ENCODE measurements at places on chromosomes 16 and 17.

- DNase-seq, result no peak
Measured at GRCh38 chr17:54985476-54985875, 16.9 kb downstream of the STXBP4 start.

- no peak for DNase-seq
Measured at GRCh38 chr16:50136399-50136798, 16.7 kb upstream of the TENT4B start.

DNA sequence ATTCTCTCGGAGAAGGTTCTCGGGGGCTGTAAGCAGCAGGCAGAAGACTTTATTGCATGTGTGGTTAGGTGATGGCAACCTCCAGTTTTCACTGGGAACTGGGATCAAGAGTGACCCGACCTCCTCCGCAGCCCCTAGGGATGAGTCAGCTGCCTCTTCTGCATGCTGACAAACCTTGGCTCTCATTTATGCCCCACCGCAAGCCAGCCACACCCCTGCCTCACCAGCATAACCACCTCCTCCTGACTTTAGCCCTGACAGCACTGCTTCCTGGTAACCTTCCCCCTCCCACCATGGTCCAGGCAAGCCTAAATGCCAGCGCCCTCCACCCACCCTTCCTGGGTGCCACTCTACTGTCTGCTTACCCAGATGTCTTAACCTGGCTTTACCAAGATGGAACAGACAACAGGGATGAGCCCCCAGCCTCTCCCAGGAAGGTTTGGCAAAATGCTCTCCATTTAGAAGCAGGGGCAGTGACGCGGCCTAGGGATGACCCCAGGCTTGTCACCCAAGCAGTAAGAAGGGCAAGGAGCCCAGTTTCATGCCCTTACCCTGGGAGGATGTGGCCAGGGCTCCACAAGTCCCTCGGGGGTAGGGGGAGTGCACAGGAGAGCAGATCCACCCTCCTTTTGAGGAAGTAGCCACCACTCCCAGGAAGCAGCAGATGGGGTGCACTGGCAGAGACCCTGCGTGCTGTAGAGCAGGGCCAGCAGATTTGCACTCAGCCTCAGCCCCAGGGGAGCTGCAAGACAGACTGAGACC, 73.5 kb downstream of the GOSR1 start:
- DNase-seq, result no peak

GRCh38 chr17:79047923-79048825, 24.2 kb downstream of the C1QTNF1 start:
- peak; percentile 39 for DNase-seq

DNA sequence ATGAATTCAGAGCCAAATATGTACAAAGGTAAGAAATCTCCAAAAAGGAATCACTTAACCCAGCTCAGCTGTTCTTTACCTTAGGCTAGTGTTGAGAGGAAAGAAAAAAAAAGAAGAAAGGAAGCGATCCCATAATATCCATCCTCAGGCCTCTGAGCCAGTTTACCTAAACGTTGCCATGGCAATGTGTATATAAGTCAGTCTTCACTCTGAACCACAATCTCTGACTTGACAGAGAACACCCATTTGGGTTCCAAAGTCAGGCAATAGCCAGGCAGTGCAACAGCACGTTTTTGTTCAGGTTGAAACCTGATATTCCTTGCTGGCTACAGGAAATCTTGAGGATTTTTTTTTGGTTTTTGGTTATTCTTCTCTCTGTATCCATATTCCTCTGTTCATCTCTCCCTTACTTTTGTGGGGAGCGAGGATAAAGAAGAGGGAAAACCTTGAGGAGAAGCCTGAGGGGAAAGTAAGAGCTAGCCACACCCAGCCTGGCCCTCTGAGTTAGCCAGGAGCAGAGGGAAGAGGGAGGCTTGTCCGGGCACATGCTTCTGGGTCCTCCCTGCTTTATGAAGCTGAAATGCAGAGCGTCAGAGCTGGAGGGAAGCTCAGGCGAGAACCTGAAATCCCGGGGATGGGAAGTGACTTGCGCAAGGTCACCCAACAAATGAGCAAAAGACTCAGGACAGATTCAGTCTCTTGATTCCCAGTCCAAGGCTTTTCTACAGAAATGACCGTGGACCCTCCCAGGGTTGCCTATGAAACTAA, 152.7 kb downstream of the SOX9 start:
- no peak for DNase-seq

DNA sequence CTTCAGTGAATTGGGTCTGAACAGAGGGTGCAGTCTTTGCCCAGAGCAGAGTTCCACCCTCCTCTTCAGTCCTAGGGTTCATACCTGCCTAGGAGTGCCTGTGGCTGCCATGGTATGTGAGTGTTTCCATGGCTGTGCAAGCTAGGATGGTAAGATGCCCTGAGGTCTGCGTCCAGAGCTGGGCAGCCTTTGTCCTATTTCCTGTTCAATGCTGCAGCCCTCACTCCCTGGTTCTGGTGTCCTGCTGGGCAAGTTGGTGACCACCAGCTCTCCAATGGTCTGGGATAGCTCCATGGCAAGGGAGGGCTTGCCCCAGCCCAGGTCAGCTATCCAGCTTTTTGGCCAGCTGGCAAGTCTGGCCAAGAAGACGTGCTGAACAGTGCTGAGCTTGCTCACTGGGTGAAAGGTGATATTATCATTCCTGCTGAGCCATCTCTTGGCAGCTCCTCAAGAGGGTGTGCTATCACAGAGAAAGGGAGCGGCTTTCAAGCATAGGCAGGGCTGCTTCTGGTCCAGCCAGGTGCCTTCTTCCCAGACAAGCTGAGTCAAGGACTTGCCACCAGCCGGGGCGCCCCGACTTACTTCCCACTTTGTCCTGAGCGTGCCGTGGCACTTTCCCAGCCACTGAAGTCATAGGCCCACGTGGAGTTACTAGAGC, 13.0 kb upstream of the NFATC3 start:
- DNase-seq, result peak; percentile 24

GRCh38 chr16:252366-253337, 18.0 kb downstream of the FAM234A start:
- DNase-seq, result no peak

- no peak for DNase-seq
Measured at GRCh38 chr16:2186505-2186904, 9.9 kb downstream of the CASKIN1 start.

DNA sequence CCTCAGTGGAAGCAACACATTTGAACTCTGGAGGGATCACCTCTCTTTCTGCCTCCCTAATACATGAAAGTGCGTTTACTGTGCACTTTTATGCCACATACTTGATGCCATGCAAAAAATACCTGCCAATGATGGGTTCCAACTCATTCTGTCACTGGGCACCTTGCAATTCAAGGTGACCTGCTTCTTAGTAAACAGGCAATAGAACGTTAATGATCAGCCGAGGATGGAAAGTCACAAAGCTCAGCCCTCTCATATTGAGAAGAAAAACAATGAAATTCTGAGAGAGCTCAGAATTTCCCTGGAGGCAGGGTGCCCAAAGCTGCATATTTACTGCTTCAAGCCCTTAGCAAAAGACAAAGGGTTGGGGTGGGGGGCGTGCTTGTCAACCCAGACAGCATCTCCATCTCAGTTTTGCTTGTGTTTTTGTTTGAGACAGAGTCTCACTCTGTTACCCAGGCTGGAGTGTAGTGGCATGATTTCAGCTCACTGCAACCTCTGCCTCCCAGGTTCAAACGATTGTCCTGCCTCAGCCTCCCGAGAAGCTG, 23.2 kb downstream of the LITAF start:
- DNase-seq, result no peak

GRCh38 chr17:75263055-75263454, 1.4 kb downstream of the MRPS7 start:
- DNase-seq, result no peak

- DNase-seq, result no peak
Measured at GRCh38 chr16:3068487-3068886, 3.0 kb downstream of the IL32 start.

DNA sequence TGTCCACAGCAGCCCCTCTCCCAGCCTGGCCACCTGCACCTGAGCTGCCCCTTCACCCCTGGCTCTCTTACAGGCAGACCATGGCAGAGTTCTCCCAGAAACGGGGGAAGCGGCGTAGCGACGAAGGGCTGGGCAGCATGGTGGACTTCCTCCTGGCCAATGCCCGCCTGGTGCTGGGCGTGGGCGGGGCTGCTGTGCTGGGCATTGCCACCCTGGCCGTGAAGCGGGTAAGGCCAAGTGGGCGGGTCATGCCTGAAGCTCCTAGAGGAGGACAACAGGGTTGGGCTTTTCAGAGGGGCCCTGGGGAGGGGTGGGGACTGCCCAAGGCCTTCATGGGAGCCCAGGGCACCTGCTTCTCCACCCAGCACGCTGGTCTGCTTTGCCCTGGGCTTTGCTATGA, 2.2 kb downstream of the MIEF2 start:
- no peak for DNase-seq

DNA sequence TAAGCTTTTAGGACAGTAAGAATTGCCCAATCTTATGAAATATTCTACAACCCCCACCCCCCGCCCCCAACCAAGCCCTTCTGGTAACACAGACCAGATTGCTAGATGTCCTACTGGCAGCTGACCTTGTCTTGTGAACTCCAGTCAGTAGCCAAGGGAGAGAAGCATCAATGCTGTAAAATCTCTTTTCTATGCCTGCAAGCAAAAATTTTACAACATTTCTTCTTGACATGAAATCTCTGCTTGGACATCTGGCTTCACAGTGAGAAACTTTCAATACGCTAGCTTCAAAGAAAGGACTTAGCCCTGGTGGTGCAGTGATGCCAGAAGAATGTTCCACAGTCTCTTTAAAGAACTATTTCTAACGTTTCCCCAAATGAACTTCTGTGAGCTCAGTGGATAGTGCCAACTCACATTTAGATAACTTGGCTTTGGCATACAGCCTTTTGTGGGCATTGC, 169.3 kb upstream of the AXIN2 start:
- DNase-seq, result no peak

DNA sequence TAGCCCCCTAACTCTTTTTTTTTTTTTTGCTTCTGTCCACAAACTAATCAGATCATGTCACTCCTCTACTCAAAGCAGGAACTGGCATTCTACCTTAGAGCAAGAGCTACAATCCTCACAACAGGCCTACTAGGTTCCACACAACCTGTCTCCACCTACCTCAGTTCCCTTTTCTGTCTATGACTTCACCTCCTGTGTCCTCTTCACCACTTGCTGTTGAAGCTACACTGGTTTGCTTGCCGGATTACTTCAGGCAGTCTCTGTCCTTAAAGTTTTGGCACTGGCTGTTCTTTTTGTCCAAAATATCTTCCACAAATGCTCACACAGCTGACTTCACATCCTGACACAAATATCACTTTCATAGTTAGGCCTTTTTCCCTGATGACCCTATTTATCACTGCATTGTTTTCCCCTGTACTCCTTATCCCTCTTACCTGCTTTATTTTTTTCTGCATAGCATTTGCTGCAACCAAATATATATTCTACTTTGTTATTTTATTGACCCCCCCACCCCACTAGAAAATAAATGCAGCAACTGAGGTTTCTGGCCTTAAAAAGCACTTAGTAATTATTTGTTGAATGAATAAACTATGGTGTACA, 72.0 kb downstream of the KANSL1 start:
- DNase-seq, result no peak

GRCh38 chr17:38711792-38712571, 6.9 kb downstream of the MLLT6 start:
- no peak for DNase-seq

DNA sequence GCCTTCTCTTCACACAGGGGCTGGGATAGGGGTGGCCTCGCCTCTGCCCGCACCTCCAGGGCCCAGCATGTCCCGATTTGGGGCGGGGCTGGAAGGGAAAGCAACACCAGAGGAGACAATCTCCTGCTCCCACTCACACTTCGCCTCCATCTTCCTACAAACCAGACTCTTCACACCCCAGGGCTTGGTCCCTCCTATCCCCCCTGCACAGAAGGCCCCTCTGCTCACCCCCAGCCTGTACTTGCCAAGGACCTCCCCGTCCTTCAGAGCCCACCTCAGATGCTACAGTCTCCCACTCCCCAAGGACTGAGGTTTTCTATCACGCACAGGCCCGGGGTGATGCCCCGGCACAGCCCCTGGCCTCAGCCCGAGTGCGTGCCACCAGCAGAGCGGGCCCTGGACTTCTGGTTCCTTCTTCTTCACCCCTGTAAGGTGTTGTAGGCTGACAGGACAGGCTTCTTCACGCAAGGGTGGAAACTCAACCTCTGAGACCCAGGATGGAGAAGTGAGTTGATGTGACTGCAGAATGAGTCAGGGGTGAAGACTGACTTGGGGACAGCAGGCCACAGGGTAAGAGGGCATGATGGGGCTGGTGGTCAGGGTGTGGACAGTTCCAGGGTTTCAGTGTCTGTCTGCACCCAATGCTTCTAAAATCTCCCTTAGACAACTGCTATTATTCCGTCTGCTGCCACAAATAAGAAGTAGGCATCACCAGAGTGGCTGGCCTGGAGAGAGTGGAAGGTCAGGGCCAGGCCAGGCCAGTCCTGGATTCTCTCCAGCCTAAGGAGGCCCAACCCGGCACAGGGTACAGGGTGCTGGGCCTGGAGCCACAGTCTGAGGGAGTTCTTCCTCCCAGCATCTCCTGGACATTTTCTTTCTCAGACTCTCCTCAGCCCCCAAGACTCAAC, 2.5 kb downstream of the ITGAE start:
- DNase-seq, result no peak

GRCh38 chr16:67845291-67846062, 1.3 kb upstream of the NUTF2 start:
- no peak for DNase-seq

DNA sequence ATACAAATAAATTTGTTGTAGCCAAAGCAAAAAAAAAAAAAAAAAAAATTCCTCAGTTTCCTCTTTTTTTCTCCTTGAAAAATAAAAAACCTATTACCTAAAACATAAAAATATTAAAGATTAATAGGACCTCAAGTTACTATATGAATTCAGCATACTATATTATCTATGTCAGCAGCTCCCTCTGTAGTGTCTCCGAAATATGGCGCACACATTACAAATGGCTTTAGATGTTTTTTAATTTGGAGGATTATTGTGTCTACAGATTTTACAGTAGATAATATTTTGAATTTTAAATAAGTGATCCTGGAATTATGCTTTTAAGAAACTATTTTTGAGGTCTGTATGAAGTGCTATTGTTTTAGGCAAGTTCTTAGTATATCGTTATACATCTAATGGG, 94.4 kb downstream of the NLK start:
- DNase-seq, result no peak

DNA sequence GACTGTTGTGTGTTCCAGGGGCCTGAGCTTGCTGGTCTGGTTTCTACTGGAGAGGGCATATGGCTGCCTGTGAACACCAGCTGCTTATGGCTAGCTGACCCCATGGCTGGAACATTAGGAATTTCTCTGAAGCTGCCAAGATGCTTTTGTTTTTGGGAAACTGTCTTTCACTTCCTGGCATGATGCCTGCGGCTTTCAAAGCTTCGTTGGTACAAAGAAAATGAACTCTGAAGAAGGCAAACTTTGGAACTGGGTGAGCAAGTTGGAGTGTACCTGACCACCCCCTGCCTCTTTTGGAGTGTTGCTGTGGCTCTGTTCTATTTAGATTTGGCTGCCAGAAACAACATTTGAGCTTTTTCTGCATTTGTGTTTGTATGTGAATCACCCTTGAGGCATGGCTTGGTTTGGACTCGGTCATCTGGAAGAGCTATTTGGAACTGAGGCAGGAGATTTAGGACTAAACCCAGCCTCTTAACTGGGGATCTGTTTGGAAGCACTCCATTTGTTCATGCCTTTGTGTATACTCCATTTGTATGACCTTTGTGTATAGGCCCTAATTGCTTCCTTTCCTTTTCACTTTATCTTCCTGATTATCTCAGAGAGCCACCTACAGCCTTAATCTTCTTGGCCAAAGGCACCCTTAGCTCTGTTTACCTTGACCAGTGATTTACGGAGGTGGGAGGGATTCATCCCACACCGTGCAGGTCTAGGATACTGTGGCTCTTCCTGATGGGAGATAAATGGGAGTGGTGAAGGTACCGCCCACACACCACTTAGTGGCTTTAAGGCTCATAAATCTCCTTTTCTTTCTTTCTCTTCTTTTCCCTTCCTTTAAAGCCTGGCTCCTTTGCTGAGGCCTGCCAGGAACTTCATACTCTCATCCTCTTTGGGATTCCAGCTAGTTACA, 7.3 kb upstream of the CPHXL start:
- no peak for DNase-seq
